ENCODE measurements at places on chromosomes 3 and 15.

GRCh38 chr3:129460572-129460971 lies 20.5 kb downstream of the IFT122 start:
- DNase-seq, result no peak

GRCh38 chr3:124213641-124214040 lies 221.7 kb upstream of the ROPN1 start:
- no peak for DNase-seq

DNA sequence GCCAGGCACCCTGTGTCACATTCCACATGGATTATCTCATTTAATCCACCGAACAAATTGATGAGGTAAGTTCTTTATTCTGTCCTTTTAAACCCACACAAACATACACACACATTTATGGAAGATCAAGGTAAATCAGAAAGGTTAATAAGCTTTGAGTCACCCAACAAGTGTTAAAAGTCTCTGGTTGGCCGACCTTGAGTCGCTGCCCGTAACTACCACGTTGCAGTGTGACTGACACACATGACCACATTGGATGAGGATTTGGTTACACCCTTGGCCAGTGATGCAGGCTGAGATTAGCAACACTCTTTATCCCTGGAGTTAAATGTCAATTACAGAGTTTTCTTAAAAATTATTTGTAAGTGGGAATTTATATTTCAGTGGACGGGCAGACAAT lies 19.2 kb downstream of the FOXP1 start:
- DNase-seq, result no peak

- DNase-seq, result no peak
These were observed 86.0 kb upstream of the ALDH1L1 start for GRCh38 chr3:126266291-126266840.

DNA sequence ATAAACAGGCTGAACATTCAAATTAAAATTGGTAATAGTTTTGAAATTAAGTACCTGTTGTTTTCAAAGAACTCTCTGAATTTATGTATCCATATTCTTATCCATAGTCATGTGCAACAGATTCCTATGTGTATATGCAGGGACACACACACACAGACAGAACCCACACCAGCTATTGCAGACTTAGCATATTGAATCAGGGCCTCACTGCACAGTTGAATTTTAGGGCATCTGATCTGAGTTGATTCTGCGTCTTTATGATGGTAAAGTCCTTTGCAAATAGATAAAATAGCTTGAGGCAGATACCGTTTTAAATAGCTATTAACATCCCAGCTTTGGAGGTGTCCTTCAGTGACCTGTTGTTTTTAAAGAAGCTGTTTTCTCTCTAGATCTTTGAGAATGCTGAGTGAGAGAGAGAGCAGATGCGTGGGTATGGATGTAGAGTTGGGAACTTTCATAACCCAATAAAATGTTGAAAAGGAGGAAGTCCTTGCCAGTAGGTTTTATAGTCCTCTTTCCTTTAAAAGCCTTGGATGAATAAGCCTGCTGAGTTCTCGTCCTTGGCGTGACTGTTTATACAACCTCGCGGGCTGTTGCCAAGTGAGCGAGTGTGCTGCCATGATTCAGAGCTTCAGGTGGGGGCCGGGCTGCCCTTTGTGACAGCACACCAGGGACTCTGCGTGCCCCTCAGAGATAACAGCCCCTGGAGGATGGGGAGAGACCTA lies 18.3 kb downstream of the MYZAP start:
- no peak for DNase-seq

DNA sequence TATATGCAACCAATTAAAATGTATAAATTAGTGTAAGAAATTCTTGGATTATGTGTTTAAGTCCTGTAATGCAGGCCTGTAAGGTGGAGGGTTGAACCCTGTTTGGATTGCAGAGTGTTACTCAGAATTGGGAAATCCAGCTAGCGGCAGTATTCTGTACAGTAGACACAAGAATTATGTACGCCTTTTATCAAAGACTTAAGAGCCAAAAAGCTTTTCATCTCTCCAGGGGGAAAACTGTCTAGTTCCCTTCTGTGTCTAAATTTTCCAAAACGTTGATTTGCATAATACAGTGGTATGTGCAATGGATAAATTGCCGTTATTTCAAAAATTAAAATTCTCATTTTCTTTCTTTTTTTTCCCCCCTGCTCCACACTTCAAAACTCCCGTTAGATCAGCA lies 65.4 kb upstream of the ACAD9 start:
- DNase-seq, result no peak

Data from T-helper 2 cell treated with Interferon-gamma antibody and Interleukin-4, amounts not matched to agents 5 μg/mL and 100 μg/mL, for 36 hours (primary cell).